ENCODE measurements at places on chromosomes 6 and 20.

DNA sequence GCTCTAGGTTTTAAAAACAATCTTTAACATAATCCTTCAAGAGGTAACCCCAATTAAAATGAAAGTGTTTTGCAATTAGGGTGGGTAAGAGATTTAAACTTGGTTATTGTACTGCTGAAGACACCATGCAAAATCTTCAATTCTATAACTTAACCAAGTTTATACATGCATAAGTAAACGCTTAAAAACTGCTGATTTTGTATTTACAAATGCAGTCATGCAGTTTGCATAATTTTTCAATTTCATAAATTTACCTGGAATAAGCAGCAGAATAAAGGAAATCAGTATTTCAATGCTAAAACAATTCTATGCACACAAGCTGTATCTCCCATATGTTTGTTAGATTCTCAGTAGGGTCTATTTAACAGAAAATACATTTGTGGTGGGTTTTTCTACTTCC is 22.9 kb downstream of the SSR1 start:
- DNase-seq = no peak

DNA sequence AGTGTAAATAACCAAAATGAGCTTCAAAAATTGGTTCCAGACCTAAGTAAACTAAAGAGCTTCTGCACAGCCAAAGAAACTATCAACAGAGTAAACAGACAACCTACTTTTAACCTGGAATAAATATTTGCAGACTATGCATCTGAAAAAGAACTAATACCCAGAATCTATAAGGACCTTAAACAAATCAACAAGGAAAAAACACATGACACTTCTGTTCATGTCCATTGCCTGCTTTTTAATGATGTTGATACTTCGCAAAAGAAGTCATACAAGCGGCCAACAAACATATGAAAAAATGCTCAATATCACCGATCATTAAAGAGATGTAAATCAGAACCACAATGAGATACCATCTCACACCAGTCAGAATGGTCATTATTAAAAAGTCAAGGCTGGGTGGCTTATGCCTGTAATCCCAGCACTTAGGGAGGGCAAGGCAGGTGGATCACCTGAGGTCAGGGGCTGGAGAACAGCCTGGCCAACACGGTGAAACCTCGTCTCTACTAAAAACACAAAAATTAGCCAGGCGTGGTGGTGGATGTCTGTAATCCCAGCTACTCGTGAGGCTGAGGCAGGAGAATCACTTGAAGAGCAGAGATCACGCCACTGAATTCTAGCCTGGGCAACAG is 42.5 kb upstream of the DST start:
- no peak for DNase-seq

- no peak for DNase-seq
Observed at GRCh38 chr6:162109480-162110050, 618.0 kb downstream of the PRKN start.

DNA sequence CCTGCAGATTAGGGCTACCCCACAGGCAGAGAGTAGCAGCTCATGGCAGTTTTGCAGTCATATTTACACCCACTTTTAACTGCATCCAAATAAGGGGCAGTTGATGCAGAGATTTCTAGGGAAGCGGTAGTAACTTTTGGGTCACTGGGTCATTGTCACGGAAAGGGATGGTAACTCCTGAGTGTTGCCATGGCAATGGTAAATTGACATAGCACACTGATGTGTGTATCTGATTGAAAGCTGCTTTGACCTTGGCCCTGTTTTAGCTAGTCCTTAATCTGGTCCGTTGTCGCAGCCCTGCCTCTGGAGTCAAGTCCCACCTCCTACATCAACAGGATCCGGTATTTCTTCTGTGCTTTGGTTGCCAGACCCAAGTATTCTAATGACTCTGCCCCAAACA is 199.1 kb upstream of the TCF21 start:
- DNase-seq = no peak

DNA sequence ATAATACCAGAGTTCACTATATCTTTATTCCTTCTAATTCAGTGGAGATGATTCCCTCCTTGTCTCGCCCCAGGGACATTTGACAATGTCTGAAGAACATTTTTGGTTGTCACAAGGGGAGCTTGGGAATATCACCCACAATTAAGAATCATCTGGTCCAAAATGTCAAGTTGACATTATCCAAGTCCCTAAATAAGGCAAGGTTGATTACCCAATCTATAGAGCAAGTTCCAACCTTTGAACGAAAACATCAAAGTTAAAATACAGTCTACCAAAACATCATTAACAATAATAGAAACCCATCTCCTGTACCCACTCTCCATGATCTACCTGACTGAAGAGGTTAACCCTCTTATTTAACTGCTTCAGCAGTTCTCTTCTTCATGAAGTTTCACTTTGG is 15.6 kb downstream of the DEK start:
- DNase-seq = no peak

- no peak for DNase-seq
Observed at GRCh38 chr6:145964948-145965366, 799 bp upstream of the SHPRH start.
